NCI-H510A treated with DMSO at 0.1 percent for 48 hours (cell line): ENCODE measurements at places on chromosomes 12 and 14.

DNA sequence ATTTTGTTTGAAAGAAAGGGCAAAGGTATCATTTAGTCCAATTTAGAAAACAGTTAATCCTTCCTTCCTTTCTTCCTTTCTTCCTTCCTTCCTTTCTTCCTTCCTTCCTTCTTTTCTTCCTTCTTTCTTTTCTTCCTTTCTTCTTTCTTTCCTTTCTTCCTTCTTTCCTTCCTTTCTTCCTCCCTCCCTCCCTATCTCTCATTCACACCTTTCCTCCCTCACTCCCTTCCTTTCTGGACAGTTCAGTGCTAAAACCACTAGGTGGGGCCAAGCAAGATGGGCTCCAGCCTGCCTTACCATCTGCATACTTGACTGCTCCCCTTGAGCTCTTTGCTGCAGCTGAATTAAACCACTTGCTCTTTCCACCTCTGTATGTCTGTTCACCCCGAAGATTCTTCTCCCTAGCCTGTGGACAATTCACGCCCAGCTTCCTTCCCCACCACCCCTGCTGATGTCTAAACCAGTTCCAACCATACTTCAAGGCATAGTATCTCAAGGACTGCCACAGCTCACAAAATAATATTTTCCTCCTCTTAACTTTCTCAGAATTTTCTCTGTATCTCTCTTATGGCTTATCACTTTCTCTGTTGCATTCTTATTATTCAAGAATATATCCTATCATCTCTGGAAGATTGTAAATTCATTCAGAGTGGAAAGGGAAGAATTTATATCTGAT lies 78.0 kb downstream of the DBX2 start:
- DNase-seq = no peak

- no peak for DNase-seq
These were observed 27.7 kb upstream of the PEX5 start for GRCh38 chr12:7161811-7162210.

GRCh38 chr14:61751475-61751989 lies 10.7 kb upstream of the SNAPC1 start:
- DNase-seq = no peak

DNA sequence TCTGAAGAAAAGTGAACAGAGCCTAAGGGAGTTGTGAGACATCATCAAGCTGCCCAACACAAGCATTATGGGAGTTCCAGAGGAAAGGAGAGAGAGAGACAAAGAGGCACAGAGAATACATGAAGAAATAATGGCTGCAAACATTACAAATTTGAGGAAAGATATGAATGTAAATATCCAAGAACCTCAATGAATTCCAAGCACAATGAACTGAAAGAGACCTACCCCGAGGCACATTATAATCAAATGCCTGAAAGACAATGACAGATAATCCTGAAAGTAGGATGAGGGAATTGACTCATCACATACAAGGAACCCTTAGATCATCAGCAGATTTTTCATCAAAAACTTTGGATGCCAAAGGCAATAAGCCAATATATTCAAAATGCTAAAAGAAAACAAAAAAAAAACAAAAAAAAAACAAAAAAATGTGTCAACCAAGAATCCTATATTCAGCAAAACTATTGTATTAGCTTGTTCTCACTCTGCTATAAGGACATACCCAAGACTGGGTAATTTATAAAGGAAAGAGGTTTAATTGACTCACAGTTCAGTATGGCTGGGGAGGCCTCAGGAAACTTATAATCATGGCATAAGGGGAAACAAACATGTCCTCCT lies 37.8 kb downstream of the BCL2L14 start:
- no peak for DNase-seq

DNA sequence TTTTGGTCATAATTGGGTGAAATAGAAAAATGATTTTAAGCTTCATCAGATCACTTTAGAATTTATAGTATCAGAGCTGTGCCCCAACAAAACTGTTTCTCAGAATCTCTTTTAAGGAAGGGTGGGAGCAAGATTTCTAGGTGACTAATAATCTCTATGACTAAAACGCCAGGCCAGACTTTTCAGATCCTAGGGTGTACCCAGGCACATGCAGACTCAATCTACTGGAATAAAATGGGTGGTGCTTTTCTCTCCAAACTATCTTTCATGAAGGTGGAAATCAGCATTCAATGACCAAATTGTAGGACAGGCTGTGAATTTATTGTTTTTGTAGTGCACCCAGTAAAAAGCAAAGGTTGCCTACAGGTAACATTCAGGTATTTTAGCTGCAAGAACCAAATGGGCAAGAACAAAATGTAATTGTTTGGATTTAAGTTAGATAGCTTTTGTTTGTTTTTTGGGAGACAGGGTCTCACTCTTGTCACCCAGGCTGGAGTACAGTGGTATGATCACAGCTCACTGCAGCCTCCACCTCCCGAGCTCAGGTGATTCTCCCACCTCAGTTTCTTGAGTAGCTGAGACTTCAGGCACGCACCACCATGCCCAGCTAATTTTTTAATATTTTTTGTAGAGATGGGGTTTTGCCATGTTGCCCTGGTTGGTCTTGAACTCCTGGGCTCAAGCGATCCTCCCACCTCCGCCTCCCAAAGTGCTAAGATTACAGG lies 49.5 kb downstream of the PPP2R5C start:
- no peak for DNase-seq

DNA sequence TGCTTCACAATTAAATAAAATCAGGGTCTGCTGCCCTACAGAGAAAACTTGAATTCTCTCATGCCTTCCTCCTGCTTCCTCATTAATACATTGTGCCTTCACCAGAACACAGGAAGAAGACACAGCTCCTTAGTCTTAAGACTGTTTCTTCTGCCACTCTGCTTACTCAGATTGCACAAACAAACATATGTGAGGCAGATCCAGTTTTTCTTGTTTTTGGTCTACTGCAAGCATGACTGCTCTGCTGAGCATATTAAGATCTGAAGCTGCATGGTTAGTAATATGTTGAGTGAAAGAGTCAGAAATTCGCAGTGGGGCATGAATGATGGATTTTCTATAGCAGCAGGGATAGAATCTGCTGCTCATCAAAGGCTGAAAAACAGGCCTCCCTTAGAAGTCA lies 321.1 kb upstream of the STXBP6 start:
- peak; percentile 3 for DNase-seq

- no peak for DNase-seq
These were observed 464.4 kb downstream of the ZFP36L1 start for GRCh38 chr14:68328509-68328908.

- no peak for DNase-seq
These were observed 36.3 kb downstream of the SDR9C7 start for GRCh38 chr12:56897844-56898361.

- no peak for DNase-seq
These were observed 27.4 kb downstream of the PZP start for GRCh38 chr12:9180810-9181209.

DNA sequence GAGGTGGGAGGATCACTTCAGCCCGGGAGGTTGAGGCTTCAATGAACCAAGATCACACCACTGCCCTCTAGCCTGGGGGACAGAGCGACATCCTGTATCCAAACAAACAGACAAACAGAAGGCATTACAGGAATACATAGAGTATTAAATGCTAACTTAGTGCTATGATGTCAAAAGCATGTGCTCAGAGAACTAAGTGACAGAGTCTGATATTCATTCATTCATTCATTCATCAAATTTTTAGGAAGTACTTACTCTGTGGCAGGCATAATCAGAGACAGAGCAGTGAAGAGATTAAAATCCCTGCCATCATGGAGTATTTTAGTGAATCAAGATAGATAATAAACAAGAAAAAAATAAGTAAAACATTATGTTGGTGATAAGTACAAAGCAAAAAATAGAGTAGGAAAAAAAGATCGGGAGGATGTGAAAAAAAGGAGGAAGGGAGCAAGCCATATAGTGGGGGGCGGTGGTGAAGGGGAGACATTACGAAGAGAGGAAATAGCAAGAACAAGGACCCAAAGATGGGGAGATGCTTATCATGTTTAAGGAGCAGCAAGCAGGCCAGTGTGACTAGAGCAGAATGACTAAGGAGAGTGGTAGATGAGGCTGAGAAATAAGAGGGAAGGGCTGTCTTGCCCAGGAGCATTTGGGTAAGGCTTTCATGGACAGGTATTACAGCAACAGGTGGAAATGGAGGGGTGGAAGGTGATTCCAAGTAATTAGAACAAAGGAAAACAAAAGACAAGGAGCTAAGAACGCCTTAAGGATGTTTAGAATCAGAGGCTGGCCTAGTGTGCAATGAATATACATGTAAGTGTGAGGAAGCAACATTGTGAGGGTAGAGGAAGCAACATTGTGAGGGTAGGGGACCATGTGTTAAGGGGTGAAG lies 2.8 kb downstream of the MAP4K5 start:
- no peak for DNase-seq
